ENCODE measurements at places on chromosomes 3 and 15. TPM values are rescaled to one million over a fixed set of nuclear protein-coding genes. Genes with fewer than 3 reads are reported as not detected.

The ENTPD3 gene
- 6.2 TPM for total RNA-seq

The PTPN9 gene
- total RNA-seq: 15.5 TPM

- DNase-seq: no peak
These were observed 230.9 kb downstream of the CADM2 start for GRCh38 chr3:85189731-85190130.

DNA sequence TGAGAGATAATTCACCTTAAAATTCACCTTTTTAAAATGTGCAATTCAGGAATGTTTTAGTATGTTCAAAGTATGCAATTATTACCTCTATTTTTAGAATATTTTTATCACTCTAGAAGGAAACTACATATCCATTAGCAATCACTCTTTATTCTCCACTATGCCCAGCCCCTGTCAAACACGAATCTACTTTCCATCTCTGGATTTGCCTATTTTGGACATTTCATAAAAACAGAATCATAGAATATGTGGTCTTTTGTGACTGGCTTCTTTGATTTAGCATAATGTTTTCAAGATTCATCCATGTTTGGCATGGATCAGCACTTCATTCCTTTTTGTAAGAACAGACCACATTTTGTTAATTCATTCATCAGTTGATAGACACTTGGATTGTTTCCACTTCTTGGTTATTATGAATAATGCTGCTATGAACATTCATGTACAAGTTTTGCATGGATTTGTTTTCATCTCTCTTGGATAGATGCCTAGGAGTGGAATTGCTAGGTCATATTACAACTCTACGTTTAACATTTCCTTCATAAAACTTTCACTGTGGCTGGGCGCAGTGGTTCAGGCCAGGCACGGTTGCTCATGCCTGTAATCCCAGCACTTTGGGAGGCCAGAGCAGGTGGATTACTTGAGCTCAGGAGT is 12.7 kb downstream of the HMCES start:
- no peak for DNase-seq

GRCh38 chr3:160755776-160756304 is at the start of gene PPM1L:
PPM1L (plus strand) TSS chr3:160756231.
- peak; percentile 91 for DNase-seq

The HIGD2B gene
- not detected for total RNA-seq

DNA sequence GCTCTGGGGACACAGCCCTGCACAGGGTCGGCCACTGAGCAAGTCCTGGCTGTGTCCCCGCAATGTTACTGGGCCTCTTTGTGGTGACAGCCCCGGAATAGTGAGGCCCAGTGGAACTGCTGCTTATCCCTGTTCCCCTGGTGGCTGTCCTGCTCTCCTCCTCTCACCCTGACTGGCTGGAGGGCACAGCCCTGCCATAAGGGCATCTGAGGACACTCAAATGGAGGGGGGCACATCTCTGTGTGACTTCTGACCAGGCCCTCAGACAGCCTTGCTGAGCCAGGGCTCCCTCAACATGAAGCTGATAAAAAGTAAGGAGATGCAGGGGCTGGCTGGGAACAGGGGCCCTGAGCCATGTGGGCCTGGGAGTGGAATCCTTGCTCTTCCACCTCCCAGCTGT is 127.4 kb upstream of the ATP2B2 start:
- no peak for DNase-seq

GRCh38 chr3:8954938-8955763 is 8.1 kb downstream of the RAD18 start:
- DNase-seq: no peak

The POLQ gene
- total RNA-seq: 0.44 TPM

DNA sequence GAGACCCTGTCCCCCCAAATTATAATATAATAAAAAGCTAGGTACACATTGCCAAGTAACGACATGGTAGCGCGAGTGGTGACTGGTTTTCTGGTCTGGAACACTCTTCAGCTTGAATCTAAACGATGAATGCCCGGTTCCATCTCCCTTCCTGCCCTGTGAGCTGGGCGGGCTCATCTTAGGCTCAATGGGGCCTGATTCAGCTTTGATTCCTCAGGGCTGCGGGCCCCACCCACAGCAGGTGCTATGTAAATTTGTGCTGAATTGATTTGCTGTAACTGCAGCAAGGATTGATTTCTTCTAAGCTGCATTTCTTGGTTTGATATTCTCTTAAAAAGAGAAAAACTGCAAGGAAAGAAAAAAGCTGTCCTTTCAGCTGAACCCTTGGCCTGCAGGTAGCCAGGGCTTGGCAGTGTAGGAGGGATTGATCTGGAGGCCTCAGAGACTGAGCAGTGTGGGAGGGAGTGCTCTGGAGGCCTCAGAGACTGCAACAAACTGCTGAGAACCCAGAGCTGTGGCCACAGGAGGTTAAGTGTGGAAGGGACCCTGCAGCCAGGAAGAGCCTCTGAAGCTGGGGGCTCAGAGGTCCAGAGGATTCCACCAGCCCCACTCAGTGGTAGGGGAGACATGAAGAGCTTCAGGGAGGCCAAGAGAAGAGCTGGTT is 231.6 kb downstream of the XXYLT1 start:
- DNase-seq: no peak

The C3orf22 gene
- not detected for total RNA-seq

The ZBBX gene
- not detected for total RNA-seq

- no peak for DNase-seq
These were observed 49.1 kb downstream of the ZIC4 start for GRCh38 chr3:147356909-147357900.

DNA sequence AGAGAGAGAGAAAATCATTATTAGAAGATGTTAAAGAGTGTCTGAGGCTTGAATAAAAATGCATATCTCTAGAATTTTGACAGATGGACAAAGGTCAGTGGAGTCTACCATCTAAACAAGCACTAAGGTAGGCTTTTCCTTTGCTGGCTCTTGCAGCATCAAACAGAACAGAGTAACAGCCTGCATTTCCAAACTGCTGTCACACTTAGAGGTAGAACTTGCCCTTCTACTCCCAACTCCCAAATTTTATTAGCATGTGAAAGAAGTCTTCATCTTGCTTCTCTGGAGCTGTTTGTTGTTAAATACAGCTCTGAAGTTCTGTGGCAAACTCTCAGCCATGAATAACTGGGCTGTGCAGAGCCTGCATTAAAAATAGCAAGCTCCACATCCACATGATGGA is 4.1 kb upstream of the MB21D2 start:
- no peak for DNase-seq

DNA sequence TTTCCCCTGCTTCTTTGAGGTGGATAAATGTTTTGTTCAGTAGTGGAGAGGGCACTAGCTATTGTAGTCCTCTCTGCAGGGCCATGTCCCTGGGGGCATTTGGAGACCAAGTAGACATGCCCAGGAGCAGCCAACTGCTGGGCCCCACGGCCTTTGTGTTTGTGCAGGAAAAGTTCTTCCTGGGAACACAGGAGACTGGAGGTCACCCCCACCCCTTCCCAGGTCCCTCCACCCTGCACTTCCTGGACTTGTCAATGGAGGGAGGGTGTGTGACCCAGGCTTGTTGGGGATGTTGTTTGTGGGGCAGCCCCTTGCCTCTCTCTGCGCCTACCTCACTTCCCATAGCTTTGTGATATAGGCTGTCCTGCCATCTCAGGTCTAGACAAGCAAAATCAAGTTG is 317.0 kb upstream of the LRRFIP2 start:
- no peak for DNase-seq

DNA sequence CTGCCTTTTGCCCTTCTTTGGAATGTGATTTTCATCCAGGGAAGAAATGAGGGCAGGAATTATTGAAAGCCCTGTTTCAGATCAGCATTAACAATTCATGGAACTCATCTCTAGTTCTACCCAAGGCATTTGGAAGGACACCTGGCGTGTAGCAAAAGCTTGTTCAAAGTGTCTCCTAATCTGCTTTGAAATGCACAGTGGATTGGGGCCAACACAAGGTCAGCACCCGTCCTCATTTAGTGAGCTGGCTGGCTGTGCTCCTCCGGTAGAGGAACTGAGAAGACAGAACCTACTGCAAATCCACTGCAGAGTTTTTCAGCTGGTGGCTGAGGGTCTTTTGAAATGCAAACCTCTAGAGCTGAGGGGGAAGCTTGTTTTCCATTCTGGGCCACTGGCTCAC is 141.6 kb upstream of the STT3B start:
- no peak for DNase-seq

DNA sequence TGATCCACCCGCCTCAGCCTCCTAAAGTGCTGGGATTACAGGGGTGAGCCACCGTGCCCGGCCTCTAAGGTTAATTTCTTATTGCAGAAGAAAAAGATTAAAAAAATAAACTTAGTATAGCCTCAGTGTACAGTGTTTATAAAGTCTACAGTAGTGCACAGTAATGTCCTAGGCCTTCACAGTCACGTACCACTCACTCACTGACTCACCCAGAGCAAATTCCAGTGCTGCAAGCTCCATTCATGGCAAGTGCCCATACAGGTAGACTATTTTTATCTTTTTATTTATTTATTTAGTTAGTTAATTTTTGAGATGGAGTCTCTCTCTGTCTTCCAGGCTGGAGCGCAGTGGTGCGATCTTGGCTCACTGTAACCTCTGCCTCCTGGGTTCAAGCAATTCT is 3.2 kb upstream of the FLNB start:
- no peak for DNase-seq

GRCh38 chr3:193832833-193833413 is 239.9 kb downstream of the OPA1 start:
- DNase-seq: peak; percentile 53

DNA sequence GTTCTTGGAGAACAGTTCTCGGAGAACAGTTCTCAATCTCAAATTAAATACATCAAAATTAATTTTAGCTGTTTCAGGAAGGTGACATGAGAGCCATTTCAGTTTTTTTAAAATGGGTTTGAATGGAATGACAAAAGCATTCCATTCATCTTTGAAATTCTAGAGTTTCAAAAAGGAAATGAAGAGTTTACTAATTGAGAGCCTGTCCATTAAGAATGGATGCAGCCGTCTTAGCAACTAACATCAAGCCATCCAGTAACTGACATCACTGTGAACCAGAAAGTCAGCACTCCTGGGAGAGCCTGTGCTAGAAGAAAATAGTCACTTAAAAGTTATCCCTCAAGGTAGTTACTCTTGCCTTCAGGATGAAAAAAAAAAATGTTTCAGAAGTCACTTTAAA is 47.0 kb upstream of the FSTL1 start:
- DNase-seq: no peak

DNA sequence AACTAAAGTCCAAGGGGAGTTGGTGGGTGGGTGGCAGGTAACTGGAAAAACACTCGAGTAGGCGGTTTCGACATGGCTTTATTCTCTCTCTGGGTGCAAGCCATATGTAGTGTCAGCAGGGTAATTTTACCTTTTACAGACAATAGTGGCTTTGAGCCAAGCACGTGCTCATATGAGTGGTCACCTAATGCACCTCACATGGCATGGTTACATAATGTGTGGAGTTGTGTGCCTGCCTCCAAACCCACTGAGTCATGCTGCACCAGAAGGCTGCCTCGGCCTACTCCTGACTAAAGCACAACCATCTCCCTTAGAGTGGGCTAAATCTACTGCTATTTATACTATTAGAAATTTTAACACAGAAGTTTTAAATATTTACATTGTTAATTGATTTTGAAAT is 16.5 kb downstream of the CCRL2 start:
- no peak for DNase-seq

All from lower leg skin (tissue), 4 donors.